ENCODE measurements at places on chromosomes 5 and 9.

DNA sequence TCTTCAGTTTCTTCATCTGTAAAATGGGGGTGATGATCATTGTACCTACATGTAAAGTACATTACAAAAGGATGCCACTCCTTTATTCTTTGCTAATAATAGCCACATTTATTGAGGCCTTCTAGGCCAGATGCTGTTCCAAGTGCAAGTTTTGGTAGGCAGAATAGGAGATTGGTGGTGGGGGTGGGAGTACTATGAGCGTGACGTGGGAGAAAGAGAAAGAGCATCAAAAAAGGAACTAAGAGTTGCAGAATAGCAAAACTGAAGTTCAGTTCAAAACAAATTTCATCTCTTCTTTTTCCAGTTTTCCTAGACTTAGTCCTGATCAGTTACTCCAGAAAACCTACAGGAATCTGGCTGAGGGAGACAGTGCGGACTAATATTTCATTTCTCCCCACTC lies 174.1 kb downstream of the SNX18 start:
- DNase-seq, result no peak

GRCh38 chr5:10463566-10463965 lies 21.9 kb downstream of the ROPN1L start:
- no peak for DNase-seq

GRCh38 chr9:6764950-6765349 lies 7.2 kb downstream of the KDM4C start:
- no peak for DNase-seq

DNA sequence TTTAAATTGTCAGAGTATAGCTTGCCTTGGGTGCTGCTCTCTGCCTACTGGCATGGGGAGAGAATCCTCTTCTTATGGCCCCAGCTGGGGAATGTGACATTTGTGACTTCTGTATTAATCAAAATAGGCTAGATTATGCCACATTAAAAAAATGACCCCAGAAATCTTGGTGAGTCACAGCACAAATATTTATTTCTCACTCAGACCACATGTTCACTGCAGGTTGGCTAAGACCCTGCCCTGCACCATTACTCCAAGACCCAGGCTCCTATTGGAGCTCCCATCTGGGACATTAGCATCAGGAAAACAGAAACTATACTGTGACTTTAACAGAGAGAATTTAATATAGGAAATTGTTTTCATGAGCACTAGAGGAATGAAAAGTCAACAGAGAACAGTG lies 16.6 kb upstream of the WHRN start:
- no peak for DNase-seq

DNA sequence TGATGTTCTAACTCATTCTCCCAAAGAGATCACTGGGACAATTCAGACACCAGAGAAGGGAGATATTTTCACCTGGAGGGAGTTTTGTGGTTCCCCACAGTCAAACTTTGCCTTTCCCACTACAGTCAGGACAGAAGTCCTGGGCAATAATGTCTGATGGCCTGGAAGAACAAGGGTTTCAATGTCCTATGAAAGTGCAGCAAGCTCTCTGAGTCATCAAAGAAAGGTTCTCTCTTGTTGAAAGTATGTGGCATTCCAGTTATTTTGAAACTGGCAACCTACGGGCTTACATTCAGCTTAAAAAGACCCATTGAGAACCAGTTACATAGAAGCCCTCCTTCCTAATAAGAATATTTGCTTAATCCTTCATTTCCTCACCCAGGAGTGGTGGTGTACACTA lies 103.9 kb downstream of the INSYN2B start:
- DNase-seq, result no peak

DNA sequence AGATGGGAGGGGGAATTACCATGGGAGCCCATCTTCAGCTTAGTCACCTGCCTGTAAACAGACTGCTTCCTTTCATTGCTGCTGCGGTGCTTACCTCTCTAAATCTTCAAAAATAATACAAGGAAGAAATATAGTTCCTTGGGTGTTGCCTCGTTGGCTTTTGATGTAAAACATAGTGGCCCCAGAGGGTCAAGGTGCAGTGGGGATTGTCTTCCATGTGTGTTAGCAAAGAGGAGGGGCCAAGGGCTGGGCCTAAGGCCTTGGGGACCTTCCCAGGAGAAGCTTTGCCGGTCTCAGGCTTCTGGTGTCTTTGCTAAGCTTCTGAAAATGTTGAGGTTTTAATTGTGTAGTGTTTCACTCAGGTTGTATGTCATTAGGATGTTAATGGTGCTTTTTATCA lies 90.0 kb downstream of the PDE8B start:
- DNase-seq, result no peak

GRCh38 chr5:124644138-124644537 lies 102.3 kb downstream of the ZNF608 start:
- DNase-seq, result no peak

GRCh38 chr5:135064235-135064570 lies 30.2 kb upstream of the PITX1 start:
- no peak for DNase-seq

DNA sequence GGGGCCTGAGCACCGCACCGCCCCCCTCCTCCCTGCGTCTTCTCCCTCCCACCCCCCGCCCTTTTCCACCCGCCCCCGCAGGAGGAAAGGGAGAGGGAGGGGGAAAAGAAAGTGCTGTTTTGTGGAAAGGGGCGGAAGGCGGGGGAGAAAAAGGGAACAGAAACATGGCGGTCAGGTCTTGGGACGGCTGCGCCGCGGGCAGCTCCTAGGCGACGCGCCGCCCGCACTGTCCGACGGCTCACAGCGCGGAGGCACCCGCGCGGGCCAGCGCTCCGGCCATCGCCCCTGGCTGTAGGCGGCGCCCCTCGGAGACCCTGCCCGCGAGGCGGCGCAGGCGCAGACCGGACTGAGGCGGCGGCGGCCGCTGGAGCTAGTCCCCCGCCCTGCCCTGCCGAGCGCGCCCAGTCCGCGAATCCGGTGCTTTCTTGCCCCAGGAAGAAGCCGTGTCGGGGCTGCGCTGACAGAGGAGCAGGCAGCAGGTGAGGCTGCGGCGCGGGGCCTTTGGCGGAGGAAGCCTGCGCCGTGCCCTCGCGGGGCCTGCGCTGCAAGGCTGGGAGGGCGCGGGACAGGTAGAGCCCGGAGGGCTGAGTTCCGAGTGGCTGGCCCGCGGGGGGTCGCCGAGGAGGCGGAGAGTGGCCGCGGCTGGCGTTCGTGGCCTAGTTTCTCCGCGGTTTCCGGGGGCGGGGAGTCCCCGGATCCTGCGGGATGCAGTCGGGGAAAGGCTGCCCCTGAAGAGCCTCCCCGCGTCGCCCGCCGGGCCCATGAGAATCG lies at the start of gene DENND4C:
Gene DENND4C (plus strand): TSS at position 339 of the 771 bp plus-strand sequence. CDS start 45,482 bp downstream, outside the sequence.
- DNase-seq, result peak; percentile 97

All from NCI-H774 (cell line).